ENCODE measurements at places on chromosomes 5 and 9. TPM values are rescaled to one million over a fixed set of nuclear protein-coding genes. Genes with fewer than 3 reads are reported as not detected.

ADAMTS2 gene
- 13.5 TPM for total RNA-seq

F12 gene
- not detected for total RNA-seq

TRIM41 gene
- 17.3 TPM for total RNA-seq

GRCh38 chr9:34633851-34634550 lies 3.6 kb downstream of the SIGMAR1 start:
- peak; percentile 64 for DNase-seq

DNA sequence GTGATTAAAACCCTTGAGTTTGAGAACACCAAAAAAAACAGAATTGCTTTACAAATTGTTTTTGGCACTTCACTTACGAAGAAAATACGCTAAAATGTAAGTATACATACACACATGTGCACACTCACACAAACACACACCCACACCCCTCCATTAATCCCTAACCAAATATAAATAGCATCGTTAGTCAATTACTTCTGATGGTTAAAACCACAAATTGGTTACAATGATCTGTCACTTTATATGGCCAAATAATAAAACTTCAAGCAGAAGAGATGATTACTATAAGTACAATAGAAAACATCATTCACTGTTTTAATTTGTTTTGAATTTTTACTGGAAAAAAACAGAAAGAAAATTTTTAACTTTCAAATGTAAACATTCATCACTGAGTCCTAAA lies 103.5 kb downstream of the NFIB start:
- DNase-seq, result no peak

GRCh38 chr5:78537411-78537810 lies 111.2 kb downstream of the LHFPL2 start:
- DNase-seq, result no peak

GRCh38 chr5:123283031-123283430 lies 140.2 kb downstream of the CEP120 start:
- no peak for DNase-seq

DNA sequence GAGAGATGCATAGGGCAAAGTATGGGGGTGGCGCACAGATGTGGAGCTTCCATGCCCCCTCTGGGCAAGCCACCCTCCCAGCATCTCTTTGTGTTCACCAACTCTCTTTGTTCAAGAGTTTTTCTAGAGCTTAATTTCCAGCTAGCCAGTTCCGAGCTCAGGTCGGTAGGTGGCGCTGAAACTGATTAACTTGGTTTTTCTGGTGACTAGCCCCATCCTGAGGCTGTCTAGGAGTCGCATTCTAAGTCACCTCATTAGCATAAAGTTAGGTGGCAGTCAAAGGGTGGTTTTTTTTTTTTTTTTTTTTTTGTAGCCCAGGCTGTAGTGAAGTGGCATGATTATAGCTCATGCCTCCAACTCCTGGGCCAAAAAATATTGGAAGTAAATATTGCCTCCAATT lies 476.4 kb downstream of the KDM4C start:
- no peak for DNase-seq

GRCh38 chr9:127874301-127875221 lies 2.9 kb downstream of the AK1 start:
- DNase-seq, result no peak

All from heart right ventricle (tissue), 16 donors.